ENCODE measurements at places on chromosomes 1 and 21.

DNA sequence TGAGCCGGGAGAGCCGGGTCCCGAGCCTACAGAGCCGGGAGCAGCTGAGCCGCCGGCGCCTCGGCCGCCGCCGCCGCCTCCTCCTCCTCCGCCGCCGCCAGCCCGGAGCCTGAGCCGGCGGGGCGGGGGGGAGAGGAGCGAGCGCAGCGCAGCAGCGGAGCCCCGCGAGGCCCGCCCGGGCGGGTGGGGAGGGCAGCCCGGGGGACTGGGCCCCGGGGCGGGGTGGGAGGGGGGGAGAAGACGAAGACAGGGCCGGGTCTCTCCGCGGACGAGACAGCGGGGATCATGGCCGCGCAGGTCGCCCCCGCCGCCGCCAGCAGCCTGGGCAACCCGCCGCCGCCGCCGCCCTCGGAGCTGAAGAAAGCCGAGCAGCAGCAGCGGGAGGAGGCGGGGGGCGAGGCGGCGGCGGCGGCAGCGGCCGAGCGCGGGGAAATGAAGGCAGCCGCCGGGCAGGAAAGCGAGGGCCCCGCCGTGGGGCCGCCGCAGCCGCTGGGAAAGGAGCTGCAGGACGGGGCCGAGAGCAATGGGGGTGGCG is 371 bp downstream of the ARID1A start:
- no peak for DNase-seq

GRCh38 chr1:69070660-69071373 is 496.9 kb upstream of the LRRC7 start:
- no peak for DNase-seq

DNA sequence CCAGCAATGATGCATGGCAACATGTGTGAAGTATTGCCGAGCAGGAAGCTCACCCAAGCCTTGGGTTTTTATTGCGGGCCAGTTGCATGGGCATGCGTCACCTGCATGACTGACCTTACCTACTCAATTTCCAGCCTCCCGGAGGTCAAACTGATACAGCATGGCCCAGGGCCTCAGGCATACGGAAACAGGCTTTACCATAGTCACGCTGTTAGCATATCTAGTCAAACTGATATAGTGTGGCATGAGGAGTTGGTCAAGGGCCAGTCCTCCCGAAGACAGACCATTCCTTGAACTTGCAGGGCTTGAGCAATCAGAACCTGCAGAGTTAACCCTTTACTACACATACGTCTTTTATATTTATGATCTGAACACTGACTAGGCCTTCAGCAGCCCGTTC is 6.4 kb upstream of the DUSP12 start:
- no peak for DNase-seq

- no peak for DNase-seq
Observed at GRCh38 chr1:150150133-150151021, 661 bp downstream of the PLEKHO1 start.

- DNase-seq = no peak
Observed at GRCh38 chr21:44569861-44570517, 3.5 kb upstream of the KRTAP10-4 start.

DNA sequence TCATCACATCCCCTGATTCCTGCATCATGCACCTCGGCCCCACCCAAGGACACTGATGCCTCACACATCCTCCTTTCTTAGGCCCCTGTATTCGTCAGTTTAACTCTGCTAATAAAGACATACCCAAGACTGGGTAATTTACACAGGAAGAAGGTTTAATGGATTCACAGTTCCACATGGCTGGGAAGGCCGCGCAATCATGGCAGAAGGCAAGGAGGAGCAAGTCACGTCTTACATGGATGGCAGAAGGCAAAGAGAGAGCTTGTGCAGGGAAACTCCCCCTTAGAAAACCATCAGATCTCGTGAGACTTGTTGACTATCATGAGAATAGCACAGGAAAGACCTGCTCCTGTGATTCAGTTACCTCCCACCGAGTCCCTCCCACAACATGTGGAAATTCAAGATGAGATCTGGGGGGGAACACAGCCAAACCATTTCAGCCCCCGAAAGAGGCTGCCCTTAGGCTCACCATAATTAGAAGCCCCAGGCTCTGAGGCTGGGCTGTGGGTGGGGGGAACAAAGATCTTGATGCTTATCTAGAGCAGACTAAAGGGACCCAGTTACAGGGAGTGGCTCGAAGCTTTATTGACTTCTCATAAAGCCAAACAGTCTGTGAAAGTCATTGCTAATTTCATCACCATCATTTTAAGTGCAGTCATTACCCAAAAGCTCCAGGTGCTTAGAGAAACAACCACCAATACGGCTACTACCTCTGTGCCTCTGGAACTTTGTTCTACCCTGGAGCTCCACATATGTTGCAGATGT is 181.5 kb downstream of the MATN1 start:
- DNase-seq = no peak

GRCh38 chr1:244937099-244937498 is 72.8 kb upstream of the HNRNPU start:
- no peak for DNase-seq

- DNase-seq = no peak
Observed at GRCh38 chr1:228370941-228371740, 35.5 kb downstream of the TRIM11 start.

- no peak for DNase-seq
Observed at GRCh38 chr1:220841293-220841692, 38.0 kb upstream of the HLX start.

DNA sequence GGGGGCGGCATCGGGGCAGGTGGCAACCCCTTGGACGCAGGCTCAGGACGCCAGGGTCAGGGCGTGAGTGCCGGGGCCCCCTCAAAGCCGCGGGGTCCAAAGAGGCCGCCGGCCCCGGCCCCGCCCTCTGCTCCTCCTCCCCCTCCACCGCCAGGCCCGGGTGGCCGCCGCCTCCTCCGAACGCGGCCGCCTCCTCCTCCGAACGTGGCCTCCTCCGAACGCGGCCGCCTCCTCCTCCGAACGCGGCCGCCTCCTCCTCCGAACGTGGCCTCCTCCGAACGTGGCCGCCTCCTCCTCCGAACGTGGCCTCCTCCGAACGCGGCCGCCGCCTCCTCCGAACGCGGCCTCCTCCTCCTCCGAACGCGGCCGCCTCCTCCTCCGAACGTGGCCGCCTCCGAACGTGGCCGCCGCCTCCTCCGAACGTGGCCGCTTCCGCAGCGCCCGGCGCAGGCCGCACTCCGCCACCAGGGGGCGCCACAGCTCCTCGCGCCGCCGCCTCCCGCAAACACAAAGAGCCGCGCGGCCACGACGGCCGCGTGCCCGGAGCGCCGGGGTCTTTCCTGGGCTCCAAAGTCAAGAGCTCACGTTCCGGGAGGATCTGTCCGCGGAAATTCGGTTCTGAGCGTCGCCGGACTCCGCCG is 19.3 kb upstream of the SAMD11 start:
- DNase-seq = peak; percentile 21

DNA sequence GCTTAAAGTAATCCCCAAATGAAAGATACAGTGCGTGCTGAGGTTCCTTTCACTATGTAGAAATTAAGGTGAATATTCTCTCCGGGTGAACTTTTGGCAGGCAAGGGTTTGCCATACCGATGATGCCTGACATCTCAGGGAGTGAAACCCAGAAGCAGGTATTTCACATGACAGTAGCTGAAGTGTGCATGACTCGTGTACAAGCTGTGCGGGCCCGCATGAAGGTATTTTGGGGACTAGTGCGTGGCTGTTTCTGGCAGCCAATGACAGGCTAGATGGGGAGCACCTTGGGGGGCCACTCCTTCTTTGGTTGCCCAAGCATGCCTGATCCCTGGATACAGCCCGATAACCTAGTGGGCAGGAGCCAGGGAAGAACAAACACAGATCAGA is 569.0 kb downstream of the SMYD3 start:
- DNase-seq = no peak

- no peak for DNase-seq
Observed at GRCh38 chr1:218383681-218384080, 38.5 kb downstream of the TGFB2 start.

GRCh38 chr1:56389813-56390212 is 189.6 kb downstream of the PLPP3 start:
- DNase-seq = no peak

GRCh38 chr1:38088366-38088765 is 41.8 kb upstream of the POU3F1 start:
- no peak for DNase-seq

DNA sequence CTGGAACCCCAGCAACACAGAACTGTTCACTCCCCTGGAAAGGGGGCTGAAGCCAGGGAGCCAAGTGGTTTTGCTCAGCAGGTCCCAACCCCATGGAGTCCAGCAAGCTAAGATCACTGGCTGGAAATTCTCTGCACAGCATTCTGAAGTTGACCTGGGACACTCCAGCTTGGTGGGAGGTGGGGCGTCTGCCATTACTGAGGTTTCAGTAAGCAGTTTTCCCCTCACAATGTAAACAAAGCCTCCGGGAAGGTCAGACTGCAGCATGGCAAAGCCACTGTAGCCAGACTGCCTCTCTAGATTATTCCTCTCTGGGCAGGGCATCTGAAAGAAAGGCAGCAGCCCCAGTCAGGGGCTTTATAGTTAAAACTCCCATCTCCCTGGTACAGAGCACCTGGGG is 59.7 kb downstream of the INKA2 start:
- no peak for DNase-seq

DNA sequence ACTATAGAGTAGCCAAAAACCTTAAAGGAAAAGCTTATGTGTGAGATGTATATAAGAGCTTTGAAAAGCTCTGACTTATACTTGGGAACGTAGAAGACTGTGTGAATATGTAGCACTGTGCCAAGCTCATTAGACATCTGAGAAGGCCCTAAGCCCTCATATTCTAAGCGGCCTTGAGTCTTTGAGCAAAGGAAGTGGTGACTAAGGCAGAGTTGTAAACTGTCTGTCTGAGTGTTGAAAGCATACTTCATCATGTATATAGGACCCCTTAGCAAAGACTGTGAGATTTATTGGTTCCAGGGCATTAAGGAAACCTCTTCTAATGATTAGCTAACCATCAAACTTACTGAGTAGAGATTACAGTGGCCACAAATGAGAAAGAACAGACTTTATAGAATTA is 153.3 kb upstream of the LYPLAL1 start:
- DNase-seq = no peak

DNA sequence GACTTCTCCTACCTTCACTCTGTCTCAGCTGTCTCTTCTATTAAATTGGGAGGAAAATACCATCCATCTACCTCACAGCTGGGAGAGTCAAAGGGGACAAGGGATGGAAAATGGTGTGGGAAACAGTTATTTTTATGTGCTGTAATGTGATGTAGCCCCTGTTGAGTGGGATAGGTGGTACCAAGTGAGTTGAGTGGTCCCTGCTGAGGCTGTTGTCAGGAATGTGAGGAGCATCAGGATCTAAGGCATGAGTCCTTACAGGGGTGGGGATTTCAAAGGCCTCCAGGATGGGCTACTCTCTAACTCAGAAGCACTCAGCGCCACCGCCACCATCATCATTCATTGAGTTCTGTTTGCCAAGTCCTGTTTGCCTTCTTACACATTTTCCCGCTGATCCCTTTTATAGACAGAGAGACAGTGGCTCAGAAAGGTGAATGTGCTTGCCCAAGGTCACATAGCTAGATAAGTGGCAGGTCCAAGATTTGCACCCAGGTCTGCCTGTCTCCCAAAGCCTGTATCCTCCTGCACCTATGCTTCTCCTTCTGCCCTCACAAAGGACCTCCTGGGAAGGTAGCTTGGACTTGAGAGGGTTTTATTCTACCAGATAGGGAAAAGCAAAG is 4.6 kb upstream of the ID3 start:
- no peak for DNase-seq

GRCh38 chr1:244212797-244213475 is 161.9 kb downstream of the ZBTB18 start:
- DNase-seq = no peak

GRCh38 chr1:33049371-33049770 is 12.7 kb upstream of the AK2 start:
- no peak for DNase-seq

DNA sequence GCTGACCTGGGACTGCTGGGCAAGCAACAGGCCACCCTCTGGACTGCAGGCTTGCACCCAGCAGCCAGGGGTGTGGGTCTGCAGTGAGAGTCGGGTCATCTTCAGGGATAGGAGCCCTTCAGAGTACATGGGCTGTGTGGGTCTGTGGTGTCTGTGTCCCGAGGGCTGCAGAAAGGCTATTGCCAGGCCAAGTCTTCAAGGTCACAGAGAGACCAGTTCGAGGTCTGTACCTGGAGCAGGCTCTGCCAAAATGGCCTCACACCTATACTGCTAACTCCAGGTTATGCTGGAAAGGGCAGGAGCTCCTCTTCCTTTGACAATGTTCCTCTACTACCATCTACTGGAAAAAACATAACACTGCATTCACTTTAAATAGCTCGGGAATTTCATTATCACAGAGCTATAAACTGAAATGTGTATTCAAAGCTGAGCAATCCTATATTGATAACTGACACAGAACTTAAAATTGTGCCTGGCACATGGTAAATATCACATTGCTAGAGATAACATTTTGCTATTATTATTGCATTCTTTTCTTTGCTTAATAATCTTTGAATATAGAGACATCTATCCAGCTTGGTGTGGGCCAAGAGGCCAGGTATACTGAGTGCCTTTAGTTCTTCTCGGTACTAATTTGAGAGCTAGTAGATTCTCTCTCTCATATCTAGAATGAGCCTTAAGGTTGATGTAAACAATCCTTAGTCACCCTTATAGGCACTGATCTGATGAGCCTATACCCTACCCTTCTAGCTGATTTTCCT is 6.9 kb upstream of the DNAH14 start:
- DNase-seq = no peak

DNA sequence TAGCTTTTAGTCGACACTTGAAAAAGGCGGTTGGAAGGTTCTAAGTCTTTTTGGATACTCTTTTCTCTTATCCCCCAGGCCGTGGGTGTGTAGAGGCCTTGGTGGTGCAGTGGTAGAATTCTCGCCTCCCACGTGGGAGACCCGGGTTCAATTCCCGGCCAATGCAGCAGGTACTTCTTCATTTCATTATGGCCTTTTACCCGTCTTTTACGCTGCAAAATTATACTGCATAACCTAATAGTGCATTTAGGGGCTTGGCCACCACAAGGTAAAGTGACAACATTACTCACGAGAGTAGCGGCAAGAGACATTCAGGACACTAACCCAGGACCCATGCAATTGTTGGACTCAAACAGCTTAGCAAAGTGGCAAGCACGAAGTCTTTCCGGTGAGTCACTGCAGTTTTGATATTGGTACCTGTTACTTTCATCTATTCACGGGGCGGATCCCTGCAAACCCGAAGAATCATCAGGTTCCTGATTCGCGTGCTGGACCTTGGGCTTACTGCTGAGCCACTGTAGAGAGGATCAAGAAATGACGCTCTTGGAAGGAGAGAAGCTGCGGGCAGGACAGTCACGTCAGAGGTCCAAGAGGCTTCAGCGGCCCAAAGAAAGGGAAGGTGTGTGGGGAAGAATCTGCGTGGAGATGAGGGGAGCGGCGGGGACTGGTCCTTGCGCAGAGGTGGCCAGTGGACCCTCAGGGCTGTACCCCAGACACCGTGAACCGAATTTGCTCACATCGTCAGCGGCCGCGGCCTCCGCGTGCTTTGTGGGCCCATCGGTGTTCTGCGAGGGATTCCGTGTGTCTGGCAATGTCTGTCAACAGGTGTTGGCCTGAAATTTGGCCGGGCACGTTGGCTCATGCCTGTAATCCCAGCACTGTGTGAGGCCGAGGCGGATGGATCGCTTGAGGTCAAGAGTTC is 12.9 kb upstream of the RNU1-4 start:
- no peak for DNase-seq
